Stimulated activated naive CD4-positive, alpha-beta T cell treated with Interleukin-2 at 50 U/mL for 16 hours (primary cell): ENCODE measurements at places on chromosomes 7 and 10.

- DNase-seq = no peak
Observed at GRCh38 chr10:35459449-35459847, 123.1 kb downstream of the CCNY start.

- no peak for DNase-seq
Observed at GRCh38 chr7:128827248-128827958, 2.8 kb upstream of the FLNC start.

DNA sequence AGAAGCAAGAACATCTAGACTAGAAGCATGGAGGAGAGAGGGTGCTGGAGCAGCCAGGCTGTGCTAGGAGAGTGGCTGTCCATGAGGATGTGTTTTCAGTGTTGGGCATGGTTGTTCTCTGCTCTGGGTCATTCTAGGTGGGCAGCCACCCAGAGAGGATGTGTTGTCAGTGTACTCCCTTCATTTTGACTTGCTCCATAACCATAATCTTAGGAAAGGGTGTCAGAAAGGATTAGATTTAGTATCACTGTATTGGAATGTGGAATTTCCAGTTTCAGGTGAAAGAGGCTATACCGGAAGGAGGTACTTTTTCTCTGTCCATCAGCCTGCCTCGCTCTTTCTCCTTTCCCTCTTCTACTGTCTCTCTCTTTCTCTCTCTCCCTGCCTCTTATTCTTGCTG lies 474.5 kb upstream of the PODXL start:
- no peak for DNase-seq

DNA sequence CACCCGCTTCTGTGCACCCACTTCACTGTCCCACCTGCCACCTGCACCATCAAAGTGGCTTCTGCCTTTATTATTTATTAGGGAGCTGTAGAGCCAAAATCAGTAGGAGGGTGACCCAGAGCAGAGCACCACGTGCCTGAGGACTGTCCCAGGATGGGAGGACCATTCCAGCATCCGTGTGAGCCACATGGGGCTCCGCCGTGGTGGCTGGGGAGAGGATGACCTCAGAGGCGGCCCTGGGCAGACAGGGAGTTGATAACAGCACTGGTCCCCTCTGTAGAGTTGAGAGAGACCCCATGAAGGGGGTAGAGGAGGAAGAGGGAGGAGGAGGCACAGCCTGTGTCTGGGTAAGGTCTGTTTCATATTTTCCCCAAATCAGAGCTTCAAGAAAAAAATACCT lies 8.7 kb upstream of the DPYSL4 start:
- DNase-seq = no peak

DNA sequence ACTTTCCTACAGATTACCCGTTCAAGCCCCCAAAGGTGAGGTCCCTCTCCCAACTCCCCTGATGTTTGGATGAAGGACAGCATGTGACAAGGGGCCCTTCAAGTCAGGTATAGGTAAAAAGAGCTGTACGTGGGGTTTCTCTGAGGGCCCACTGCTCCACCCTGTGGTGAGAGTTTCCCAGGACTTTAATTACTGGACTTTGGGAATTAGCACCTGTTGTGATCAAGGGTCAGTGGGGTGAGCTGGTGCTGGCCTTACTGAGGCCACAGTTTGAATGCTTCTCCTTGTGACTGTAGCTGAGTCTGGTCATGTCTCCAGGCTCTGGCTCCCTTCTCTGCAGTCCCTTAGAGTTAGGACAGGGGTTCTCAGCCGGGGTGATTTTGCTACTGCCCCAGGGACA lies 16.8 kb downstream of the UBE2D4 start:
- DNase-seq = no peak

- DNase-seq = peak; percentile 49
Observed at GRCh38 chr10:70458329-70459060, 17.0 kb upstream of the NODAL start.

GRCh38 chr10:35437829-35438228 lies 101.5 kb downstream of the CCNY start:
- DNase-seq = no peak

DNA sequence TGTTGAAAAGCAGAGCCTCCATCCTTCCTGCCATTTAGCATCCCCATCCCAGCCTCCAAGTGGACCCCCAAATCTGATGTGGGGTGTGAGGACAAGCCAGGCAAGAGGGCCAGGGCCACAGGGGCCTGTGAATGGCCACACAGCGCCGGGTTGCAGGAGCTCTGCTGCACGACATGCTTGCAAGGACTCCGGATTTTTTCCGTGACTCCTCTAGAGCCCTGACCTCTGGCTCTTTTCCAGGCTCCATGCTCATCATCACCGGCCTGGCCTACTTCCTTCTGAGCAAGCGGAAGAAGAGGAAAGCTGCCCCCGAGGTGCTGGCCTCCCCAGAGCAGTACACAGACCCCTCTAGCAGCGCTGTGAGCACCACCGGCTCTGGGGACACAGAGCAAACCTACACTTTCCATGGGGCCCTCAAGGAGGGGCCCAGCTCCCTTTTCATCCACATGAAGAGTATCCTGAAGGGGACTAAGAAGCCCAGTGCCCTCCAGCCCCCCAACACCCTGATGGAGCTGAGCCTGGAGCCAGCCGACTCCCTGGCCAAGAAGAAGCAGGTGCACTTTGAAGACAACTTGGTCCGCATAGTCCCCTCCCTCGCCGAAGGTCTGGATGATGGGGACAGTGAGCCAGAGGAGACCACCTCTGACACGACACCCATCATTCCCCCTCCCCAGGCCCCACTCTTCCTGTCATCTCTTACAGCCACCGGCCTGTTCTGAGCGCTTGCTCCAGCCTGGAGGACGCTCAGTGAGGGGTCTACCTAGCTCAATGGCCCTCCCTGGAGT lies 23.5 kb downstream of the TMEM72 start:
- no peak for DNase-seq
